Naive thymus-derived CD8-positive, alpha-beta T cell (primary cell): ENCODE measurements at places on chromosomes 5 and 9. TPM values are rescaled to one million over a fixed set of nuclear protein-coding genes. Genes with fewer than 3 reads are reported as not detected.

DNA sequence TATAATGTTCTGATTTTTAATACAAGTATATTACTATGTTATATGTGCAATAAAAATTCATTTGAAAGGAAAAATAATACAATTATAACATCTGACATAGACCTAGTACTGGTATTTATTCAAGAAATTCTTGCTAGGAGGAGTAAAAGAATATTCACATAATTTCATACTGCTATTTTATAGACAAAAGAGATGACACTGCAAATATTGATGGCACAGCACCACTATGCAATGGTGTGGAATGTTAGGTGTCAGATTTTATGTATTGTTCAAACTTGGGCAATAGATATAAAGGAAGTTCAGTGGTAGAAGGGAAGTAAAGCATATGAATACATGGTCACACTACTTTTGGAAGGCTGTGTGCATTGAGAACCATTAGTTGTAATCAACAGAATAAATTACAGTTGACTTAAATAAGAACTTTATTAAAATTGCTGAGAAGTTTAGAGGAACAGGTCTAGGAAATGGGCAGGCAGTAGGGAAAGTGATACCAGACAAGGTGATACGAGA lies 143.9 kb downstream of the OR2K2 start:
- H3K36me3 ChIP-seq: no peaks in the 10 kb centered on the region
- H3K4me3 ChIP-seq: no peak overlapping the region
- no peak overlapping the region for H3K27ac ChIP-seq
- peaks cover 4% of the 10 kb centered on the region for H3K27me3 ChIP-seq

Gene TSSK1B
- total RNA-seq: not detected

Gene GADD45G
- total RNA-seq: 3.7 TPM

Gene PLEKHG4B
- not detected for total RNA-seq

DNA sequence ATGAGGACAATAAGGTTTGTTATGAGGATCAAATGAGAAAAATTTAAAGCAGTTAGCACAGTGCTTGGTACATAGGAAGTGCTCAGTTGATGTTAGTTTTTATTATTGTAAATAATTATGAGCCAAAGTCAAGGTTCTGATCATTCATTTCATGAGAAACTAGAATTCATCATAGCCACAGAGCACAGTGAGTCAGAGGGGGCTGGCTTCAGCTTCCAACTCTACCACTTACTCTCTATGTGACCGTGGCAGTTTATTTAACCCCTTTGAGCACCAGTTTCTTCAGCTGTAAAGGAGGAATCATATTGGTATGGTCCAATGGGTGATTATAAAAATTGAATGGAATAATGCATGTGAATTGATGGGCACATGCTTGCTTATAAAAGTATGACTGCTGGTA lies 39.4 kb downstream of the KLHL3 start:
- peak overlapping the region; percentile 90 for H3K27ac ChIP-seq
- DNase-seq: no peak
- peaks cover 11% of the 10 kb centered on the region for H3K36me3 ChIP-seq
- H3K4me3 ChIP-seq: peak overlapping the region; percentile 89
- H3K27me3 ChIP-seq: no peaks in the 10 kb centered on the region

- H3K27me3 ChIP-seq: no peaks in the 10 kb centered on the region
- no peak for DNase-seq
- H3K4me3 ChIP-seq: peak overlapping the region; percentile 22
- H3K36me3 ChIP-seq: no peaks in the 10 kb centered on the region
- H3K4me1 ChIP-seq: peaks cover 27% of the 10 kb centered on the region
These were observed 4.0 kb downstream of the BRD3 start for GRCh38 chr9:134063571-134064450.

DNA sequence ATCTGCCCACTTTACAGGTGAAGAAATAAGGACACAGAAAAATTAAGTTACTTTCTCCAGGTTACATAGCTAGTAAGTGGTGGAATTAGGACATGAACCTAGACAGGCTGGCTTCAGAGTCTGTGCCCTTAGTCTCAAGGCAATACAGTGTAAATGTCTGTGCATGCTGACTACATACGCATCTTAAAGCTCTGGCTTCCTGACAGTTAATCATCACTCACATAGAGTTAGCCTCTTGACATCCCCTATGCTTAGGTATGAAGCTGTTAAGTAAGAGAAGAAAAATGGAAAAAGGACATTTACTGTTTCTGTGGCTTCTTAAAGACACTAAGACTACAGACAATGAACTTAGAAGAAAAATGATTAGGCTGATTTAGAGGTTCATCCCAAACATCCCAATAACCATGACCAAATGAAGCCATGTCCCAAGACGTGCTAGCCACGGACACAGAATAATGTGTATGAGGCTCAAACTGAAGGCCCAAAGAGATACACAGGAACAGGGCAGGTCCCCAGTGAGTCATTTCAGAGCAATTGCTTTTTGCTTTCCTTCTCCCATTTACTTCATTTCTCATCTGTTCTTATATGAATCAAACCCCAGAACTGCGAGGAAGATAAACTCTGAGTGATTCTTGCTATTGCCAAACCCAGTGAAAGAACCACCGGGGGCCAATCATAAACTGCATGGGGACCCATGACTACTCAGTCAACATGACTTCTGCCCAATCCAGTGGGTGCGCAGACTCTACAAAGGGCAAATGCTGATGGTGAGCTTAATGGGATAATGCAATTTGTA lies 100.0 kb upstream of the IFNK start:
- no peaks in the 10 kb centered on the region for H3K27me3 ChIP-seq
- no peak overlapping the region for H3K4me3 ChIP-seq
- H3K27ac ChIP-seq: no peak overlapping the region
- DNase-seq: no peak

GRCh38 chr9:107740088-107740980 lies 250.8 kb upstream of the KLF4 start:
- no peak overlapping the region for H3K4me3 ChIP-seq
- H3K27me3 ChIP-seq: no peaks in the 10 kb centered on the region
- peaks cover 4% of the 10 kb centered on the region for H3K4me1 ChIP-seq
- no peak overlapping the region for H3K27ac ChIP-seq
- no peaks in the 10 kb centered on the region for H3K36me3 ChIP-seq
- DNase-seq: no peak

Gene DMRT2
- total RNA-seq: not detected

Gene CCDC192
- total RNA-seq: not detected

Gene RNF180
- total RNA-seq: not detected

DNA sequence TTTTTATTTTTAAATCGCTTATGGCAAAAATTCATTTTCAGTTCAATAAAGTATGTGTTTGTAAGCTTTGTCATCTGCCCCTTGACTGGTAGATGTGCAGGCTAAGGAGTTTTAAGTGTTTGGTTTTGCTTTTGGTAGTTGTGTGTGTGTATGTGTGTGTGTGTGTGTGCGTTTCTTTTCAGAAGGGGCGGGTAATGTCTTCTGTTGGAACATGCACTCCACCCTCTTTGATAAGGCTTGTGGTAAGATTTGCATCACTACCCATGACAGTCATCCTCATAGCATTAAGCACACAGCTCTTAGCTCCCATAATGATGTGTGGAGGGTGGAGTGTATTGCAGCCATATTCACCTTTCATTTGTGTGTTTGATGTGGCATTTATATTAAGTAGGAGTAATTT lies 92.1 kb upstream of the FSD1L start:
- H3K4me3 ChIP-seq: no peak overlapping the region
- H3K4me1 ChIP-seq: peaks cover 11% of the 10 kb centered on the region
- peaks cover 13% of the 10 kb centered on the region for H3K36me3 ChIP-seq
- no peak overlapping the region for H3K27ac ChIP-seq
- no peak for DNase-seq

GRCh38 chr5:39774605-39775004 lies 349.8 kb upstream of the DAB2 start:
- H3K27ac ChIP-seq: no peak overlapping the region
- peaks cover 9% of the 10 kb centered on the region for H3K27me3 ChIP-seq
- DNase-seq: no peak
- H3K4me1 ChIP-seq: no peaks in the 10 kb centered on the region

DNA sequence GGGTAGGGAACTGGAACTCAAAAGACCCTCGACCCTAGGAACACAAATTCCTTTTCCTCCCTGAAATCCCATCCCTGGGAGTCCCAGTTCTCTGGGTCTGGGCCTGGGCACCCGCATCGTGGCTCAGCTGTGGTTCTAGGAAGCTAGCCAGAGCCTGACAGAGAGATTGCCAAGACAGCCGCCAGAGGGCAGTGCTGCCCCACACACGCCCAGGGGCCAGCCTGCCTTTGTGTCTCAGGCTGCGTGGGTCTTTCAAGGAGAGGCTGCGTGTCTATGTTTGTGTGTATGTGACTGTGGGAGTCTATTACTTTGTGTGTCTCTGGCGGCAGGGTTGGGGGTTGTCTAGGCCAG lies 32.0 kb upstream of the TTLL11 start:
- H3K4me3 ChIP-seq: peak overlapping the region; percentile 58
- no peaks in the 10 kb centered on the region for H3K36me3 ChIP-seq
- H3K4me1 ChIP-seq: peaks cover 24% of the 10 kb centered on the region

- DNase-seq: no peak
- no peak overlapping the region for H3K4me3 ChIP-seq
- no peaks in the 10 kb centered on the region for H3K27me3 ChIP-seq
- peaks cover 4% of the 10 kb centered on the region for H3K4me1 ChIP-seq
These were observed 189.0 kb downstream of the RGS3 start for GRCh38 chr9:113652355-113653152.
